Tracheal epithelial cell (primary cell): ENCODE measurements at places on chromosomes 2 and 18. TPM values are rescaled to one million over a fixed set of nuclear protein-coding genes. Genes with fewer than 3 reads are reported as not detected.

MYOM1 gene
- total RNA-seq: 0.43 and 0.96 TPM in 2 replicates

TLX2 gene
- not detected in 2 replicates for total RNA-seq

GNLY gene
- not detected in 2 replicates for total RNA-seq

CNGA3 gene
- not detected in 2 replicates for total RNA-seq

CDH19 gene
- total RNA-seq: under 0.01 TPM in 2 replicates

ABCB11 gene
- under 0.01 TPM in 1 of 2 replicates, not detected in the other for total RNA-seq

LRP1B gene
- under 0.01 TPM in 1 of 2 replicates, not detected in the other for total RNA-seq

GALNT5 gene
- 27.0 and 30.7 TPM in 2 replicates for total RNA-seq

CTAGE1 gene
- not detected in 2 replicates for total RNA-seq

PLB1 gene
- 0.64 and 0.72 TPM in 2 replicates for total RNA-seq

PTPRM gene
- 43.1 and 55.2 TPM in 2 replicates for total RNA-seq

TSPYL6 gene
- total RNA-seq: not detected in 2 replicates

HOXD4 gene
- total RNA-seq: 1.2 TPM in 1 of 2 replicates, not detected in the other

ABHD1 gene
- not detected in 2 replicates for total RNA-seq

CIB4 gene
- not detected in 2 replicates for total RNA-seq

COL3A1 gene
- 0.43 and 2.7 TPM in 2 replicates for total RNA-seq

SERPINB12 gene
- 0.43 and 0.48 TPM in 2 replicates for total RNA-seq

ZNF532 gene
- total RNA-seq: 43.6 and 51.6 TPM in 2 replicates

FSHR gene
- not detected in 2 replicates for total RNA-seq

SP5 gene
- not detected in 2 replicates for total RNA-seq

TMEFF2 gene
- under 0.01 TPM in 1 of 2 replicates, not detected in the other for total RNA-seq

FNDC4 gene
- total RNA-seq: 9.0 and 16.9 TPM in 2 replicates

MC5R gene
- total RNA-seq: not detected in 2 replicates

RAPGEF4 gene
- 0.64 and 1.4 TPM in 2 replicates for total RNA-seq

RIT2 gene
- total RNA-seq: 0.24 TPM in 1 of 2 replicates, not detected in the other
